ENCODE measurements at places on chromosomes 4 and X. TPM values are rescaled to one million over a fixed set of nuclear protein-coding genes. Genes with fewer than 3 reads are reported as not detected.

DNA sequence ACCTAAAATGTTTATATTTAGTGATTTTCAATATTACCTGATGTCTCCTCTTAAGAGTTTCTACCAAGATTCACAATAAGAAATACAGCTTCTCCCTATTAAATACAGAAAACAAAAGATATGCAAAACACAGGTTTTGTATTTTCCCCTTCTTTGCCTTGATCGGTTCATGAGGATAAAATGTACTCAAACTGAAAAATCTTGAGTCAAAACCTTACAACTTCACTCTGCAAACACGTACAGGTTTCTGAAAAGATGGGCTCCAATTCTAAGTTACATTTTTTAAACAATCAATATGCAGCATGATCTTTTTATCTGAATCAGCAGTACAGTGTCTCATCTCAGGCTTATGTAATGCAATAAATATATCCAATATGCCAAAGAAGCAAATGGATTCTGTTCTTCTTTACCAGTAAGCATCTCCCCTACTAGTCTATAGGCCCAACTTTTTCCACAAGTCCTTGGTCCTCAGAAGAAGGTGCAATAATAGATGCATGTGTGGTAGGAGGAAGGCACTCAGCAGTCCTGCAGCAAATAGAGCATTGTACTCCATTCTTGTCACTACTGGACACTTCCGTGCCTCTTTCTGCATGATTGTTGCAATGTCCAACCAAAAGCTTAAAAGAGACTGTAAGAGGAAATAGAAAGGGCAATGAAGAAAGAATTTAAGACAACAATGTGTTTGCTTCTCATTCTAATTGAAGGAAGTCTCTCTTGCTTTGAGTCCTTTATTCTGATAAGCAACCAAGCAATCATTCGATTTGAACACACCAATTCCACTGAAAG is 3.2 kb downstream of the MAPK10 start:
- no peak for DNase-seq

DNA sequence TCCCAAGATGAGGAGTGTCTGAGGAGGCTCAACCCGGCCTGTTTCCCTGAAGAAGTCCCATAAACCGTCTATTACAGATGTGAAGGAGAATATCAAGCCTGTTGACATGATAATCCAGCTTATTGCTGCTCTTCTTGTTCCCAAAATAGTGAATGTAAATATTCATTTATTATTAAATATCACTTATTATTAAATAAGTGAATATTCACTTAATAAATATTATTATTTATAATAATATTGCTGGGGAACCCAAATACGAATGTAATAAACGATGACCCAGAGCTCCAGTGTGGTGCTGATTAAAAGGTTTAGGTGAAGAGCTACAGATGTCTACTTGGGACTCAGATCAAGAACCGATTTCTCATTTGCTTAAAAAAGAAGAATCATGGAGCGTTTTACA is 23.8 kb upstream of the SORBS2 start:
- no peak for DNase-seq

The HMX1 gene
- total RNA-seq = not detected

DNA sequence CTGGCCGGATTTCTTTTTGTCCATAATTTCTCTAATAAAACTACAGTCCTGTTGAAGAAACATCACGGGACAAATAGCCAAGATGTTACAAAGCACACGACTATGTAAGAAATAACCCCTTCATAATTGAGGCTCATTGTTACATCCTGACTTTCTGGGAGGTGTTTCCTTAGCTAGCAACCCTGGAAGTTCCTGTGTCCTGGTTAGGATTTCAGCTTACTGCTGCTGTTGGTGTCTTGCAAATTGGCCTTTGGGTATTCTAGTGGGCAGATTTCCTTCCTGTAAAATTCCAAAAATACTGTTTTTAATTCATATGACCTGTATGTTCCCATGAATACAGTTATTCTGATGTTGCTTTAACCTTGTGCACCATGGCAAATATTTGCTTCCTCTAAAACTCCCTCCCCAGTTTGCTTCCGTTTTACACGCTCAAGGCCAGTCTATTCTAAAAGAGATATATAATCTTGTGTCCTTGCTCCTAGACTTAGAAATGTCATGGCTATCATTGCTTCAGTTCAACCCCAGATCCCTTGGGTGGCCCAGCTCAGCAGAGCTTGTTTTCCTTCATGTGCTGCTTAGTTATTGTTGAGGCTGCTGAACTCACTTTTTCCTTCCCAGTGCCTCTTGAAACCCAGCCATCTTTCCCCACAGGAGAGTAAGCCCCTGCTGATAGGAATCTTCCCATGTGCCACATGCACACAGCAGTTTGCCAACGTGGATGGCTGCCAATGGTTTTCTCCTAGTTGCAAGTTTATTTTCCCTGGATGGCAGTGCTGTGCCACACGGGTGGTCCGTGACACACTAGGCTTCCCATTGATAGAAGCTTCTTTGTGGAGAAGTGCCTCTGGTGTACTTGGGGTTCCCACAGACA is 75.8 kb downstream of the TSPAN7 start:
- DNase-seq = no peak

DNA sequence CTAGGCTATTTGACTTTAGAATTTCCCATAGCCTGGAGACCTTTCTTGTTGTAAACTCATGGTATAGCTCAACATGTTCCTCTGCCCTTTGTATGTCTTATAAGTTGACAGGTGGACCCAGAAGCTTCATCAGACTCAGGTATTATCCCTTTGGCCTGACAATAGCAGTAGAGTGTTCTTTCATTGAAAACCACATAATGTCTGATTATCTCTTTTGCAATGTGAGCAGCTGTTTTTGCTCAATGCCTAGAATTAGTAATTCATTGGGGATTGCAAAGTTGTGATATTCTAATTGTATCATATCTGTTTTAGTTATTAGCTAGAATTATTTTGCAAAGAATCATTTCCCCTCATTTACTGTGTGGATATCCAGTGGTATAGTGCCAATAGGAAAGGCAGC is 27.5 kb downstream of the TBC1D19 start:
- DNase-seq = no peak

GRCh38 chr4:70280567-70280966 is 38.2 kb downstream of the CSN3 start:
- DNase-seq = no peak

The TMEM144 gene
- total RNA-seq = 11.0 TPM

- DNase-seq = peak; percentile 54
Observed at GRCh38 chrX:38220024-38220414, 652 bp downstream of the SRPX start.

The GUCY1A1 gene
- total RNA-seq = 9.2 TPM

GRCh38 chrX:110600745-110601310 is 194.8 kb downstream of the CHRDL1 start:
- DNase-seq = no peak

- DNase-seq = no peak
Observed at GRCh38 chrX:112863850-112864249, 23.2 kb upstream of the AMOT start.

DNA sequence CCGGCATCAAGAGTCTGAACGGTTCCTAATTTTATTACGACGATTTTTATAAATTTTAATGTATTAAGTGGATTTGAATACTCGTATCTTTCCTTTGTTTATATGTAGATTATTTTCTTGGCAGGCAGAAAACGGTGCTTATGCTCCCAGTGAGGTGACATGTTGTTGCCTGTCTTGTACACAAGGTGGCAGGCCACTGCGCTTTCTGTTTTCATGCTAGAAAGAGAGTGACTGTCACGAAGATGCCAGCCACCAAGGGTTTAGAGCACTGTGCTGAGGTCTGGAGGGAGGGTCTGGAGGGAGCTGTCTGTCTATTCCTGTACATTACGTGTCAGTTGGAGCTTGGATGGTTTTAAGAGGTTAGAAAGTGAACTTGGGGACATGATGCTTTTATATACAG is 87.7 kb downstream of the SHROOM2 start:
- no peak for DNase-seq

The RASGEF1B gene
- 15.3 TPM for total RNA-seq

GRCh38 chr4:71262161-71262560 is 76.7 kb upstream of the SLC4A4 start:
- DNase-seq = no peak

GRCh38 chr4:73258436-73258685 is 237 bp downstream of the ANKRD17 start:
- DNase-seq = no peak

Data from mammary epithelial cell (primary cell).